Ecto neural progenitor cell (in vitro differentiated cells): ENCODE measurements at places on chromosomes 1 and 21.

DNA sequence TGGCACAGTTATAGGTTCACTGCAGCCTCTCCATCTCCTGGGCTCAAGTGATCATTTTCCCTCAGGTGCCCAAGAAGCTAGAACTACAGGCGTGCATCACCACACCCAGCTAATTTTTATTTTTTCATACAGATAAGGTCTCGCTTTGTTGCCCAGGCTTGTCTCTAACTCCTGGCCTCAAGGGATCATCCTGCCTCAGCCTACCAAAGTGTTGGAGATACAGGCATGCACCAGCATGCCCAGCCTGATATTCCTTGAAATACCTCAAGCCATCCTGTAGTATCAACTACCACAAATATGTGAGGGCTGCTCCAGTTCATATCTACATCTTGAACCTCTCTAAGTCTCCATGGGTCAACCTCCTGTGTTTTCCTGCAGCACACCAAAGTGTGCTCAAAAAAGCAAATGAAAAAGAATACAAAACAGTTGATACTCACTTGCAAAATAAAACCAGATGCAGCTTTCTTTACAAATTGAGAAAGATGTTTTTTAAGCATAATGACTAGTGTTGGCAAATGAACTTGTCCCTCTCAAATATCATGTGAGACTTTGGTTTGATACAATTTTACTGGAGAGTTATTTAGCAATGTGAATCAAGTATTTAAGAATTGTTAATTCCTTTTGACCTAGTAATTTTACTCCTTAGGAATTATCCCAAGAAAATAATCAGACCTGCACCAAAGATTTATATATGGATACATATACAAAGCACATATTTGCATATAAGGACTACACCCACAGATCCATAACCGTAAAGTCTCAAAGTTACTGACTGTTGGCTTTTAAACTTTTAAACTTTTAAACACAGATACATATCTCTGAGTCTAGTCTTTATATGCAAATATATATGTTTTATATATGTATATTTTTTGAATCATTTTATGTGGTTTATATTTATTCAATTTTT is 197.7 kb downstream of the NRIP1 start:
- DNase-seq = no peak

GRCh38 chr1:48530727-48531351 is 58.8 kb upstream of the SPATA6 start:
- DNase-seq = peak; percentile 93

GRCh38 chr1:5927506-5928370 is 64.5 kb downstream of the NPHP4 start:
- no peak for DNase-seq

GRCh38 chr1:234570329-234571120 is 39.5 kb downstream of the IRF2BP2 start:
- DNase-seq = no peak

DNA sequence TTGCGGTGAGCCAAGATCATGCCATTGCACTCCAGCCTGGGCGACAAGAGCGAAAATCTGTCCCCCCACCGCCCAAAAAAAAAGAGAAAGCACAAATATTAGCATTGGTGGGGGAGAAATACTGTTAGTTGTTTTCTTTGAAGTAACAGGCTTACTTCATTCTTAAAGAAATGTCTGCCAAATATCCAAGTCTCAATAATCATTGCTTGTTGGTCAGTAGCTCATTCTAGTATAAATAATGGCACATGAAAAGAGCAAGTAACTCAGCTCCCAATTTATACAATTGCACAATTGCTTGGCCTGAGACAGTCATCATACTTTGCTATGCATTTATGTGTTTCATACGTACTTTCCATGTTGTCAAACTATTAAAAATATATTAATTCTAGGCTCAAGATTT is 499.2 kb upstream of the PLXNA2 start:
- DNase-seq = no peak

- DNase-seq = no peak
Observed at GRCh38 chr1:226733304-226733703, 5.8 kb downstream of the ITPKB start.

DNA sequence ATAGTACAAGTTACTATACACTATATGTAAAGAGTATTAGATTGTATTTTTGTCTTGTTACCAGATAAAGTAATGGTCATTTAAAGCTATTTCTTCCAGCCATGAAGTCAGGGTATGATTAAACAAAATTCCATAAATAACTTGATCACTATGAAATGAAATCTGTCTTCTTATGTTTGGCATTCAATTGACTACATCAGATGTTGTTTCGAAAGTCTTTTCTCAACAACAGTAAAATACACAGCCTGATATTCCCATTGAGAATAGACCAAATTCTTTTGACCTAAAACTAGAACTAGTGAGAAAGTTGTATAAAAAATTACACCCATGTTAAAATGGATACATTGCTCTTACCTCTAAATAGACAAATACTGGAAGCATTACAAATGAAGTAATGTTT is 134.6 kb upstream of the ADAMTS5 start:
- DNase-seq = no peak

DNA sequence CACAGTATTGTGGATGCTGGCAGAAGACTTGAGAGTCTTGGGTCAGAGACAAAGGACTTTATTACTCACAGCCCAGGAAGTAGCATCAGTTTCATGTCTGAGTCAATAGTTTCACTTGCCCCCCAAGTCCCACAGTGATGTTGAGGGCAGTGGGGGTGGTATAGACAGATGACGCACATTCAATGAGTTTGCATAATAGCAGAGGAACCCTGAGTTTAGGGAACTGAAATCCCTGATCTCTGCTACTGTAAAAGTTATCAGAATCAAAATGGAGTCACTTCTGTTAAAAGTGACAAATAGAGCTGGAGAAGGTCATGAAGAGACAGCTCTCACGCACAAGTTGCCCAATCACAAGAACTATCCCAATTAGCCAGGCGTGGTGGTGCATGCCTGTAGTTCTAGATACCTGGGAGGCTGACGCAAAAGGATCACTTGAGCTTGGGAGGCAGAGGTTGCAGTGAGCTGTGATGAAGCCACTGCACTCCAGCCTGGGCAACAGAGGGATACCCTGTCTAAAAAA is 11.5 kb upstream of the HCRTR1 start:
- peak; percentile 25 for DNase-seq

GRCh38 chr1:33899746-33900145 is 35.9 kb downstream of the HMGB4 start:
- DNase-seq = no peak

- DNase-seq = no peak
Observed at GRCh38 chr1:174656409-174657059, 208.8 kb downstream of the GPR52 start.

DNA sequence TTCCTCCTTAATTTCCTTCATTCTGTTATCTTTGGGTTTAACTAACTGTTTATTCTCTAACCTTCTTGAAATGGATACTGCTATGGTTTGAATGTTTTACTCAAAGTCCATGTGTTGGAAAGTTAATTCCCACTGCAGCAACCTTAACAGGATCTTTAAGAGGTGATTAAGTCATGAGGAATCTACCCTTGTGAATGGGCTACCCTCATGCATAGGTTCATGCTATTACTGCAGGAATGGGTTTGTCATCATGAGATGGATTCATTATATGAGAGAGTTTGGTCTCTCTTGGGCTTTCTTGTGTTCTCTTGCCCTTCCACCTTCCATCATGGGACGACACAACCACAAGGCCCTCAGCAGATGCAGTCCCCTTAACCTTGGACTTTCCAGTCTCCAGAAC is 516.9 kb downstream of the ADGRL2 start:
- no peak for DNase-seq

GRCh38 chr1:211753649-211754251 is 76.8 kb downstream of the LPGAT1 start:
- DNase-seq = no peak

DNA sequence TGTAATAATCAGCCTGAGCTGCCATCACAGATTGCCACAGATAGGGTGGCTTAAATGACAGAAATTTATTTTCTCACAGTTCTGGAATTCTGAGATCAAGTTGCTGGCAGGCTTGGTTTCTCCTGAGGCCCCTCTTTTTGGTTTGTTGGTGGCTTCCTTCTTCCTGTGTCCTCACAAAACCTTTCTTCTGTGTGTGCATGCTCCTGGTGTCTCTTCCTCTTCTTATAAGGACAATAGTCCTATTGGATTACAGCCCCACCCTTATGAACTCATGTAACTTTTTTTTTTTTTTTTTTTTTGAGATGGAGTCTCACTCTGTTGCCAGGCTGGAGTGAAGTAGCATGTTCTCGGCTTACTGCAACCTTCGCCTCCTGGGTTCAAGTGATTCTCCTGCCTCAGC is 41.0 kb upstream of the F3 start:
- no peak for DNase-seq

GRCh38 chr1:200686620-200687019 is 16.9 kb upstream of the DDX59 start:
- DNase-seq = no peak
